Caco-2 (cell line): ENCODE measurements at places on chromosomes 16 and 17. TPM values are rescaled to one million over a fixed set of nuclear protein-coding genes. Genes with fewer than 3 reads are reported as not detected.

Gene CORO7
- total RNA-seq, result 23.1 and 33.4 TPM in 2 replicates

DNA sequence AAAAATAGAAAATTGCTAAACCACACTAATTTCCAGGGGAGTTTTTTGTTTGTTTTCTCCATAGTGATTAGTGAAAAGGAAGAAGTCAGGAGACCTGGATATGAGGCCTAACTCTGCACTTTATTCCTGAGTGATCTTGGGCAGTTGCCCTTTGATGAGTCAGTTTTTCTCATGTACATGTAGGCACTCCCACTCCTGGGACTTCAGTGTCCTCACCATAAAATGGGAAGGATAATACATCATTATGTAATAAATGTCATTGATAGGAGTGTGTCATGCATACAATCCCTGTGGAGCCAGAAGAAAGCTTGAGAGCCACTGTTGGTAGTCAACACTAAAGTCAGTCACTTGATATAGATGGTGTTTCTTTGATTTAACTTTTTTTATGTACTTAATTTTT is 32.5 kb downstream of the WIPF2 start:
- DNase-seq, result no peak

GRCh38 chr16:62709794-62710193 is 673.6 kb upstream of the CDH8 start:
- DNase-seq, result no peak

Gene KRTAP1-1
- not detected in 2 replicates for total RNA-seq

GRCh38 chr17:73340093-73340596 is 28.3 kb upstream of the CDC42EP4 start:
- no peak for DNase-seq

Gene GPR139
- not detected in 2 replicates for total RNA-seq

Gene TMED6
- total RNA-seq, result 2.4 TPM in 2 replicates

Gene MRPL28
- 82.4 and 91.2 TPM in 2 replicates for total RNA-seq

DNA sequence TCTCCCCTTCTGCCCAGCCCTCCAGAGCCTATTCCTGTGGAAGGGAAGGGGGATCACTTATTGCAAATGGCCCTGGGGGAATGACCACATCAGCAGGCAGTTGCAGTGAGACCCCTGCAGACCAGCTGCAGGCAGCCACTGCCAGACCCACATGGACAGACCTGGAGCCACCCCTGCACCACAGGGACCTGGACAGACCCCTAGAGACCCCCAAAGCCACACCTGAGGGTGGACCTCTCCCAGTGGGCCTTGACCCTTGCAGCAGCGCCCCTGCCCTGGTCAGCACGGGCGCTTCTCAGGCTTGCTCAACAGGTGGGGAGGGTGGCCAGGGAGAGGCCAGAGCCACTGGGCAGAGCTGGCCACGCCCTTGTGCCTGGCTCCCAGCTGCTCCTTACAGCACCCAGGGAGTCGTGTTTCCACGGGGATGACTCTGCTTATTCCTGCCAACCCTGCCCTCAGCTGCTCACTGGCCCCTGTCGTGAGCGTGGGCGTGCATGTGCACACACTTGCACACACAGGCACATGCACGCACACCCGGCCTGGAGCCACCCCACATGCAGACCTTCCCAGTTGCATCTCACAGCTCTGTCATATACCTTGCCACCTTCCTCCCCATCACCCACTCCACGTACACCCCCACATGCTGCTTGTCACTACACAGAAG is 1.3 kb upstream of the SCN4A start:
- DNase-seq, result no peak

- no peak for DNase-seq
These were observed at the start of gene ZPBP2 for GRCh38 chr17:39867880-39868553. Gene ZPBP2, plus strand, starts transcription at chr17:39868202. Its CDS starts 153 bp downstream, at chr17:39868355.

DNA sequence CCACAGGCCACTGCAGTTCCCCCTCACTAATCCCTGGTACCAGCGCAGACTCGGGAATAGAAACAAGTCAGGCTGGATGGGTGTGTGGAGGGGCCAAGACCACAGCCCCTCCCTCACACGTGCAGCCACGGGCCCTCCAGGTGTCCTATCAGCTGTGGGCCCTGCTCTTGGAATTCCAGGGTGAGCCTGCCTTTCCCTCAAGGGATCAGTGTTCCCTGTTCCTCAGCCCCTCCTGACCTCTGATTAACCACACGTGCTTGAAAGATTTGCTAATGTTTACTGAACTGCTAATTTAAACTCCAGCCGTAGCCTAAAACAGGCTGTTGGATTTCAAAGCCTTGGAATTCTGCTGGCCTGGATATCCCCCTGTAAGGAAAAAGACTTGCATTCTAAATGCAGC is 146.4 kb downstream of the SOCS1 start:
- DNase-seq, result no peak

DNA sequence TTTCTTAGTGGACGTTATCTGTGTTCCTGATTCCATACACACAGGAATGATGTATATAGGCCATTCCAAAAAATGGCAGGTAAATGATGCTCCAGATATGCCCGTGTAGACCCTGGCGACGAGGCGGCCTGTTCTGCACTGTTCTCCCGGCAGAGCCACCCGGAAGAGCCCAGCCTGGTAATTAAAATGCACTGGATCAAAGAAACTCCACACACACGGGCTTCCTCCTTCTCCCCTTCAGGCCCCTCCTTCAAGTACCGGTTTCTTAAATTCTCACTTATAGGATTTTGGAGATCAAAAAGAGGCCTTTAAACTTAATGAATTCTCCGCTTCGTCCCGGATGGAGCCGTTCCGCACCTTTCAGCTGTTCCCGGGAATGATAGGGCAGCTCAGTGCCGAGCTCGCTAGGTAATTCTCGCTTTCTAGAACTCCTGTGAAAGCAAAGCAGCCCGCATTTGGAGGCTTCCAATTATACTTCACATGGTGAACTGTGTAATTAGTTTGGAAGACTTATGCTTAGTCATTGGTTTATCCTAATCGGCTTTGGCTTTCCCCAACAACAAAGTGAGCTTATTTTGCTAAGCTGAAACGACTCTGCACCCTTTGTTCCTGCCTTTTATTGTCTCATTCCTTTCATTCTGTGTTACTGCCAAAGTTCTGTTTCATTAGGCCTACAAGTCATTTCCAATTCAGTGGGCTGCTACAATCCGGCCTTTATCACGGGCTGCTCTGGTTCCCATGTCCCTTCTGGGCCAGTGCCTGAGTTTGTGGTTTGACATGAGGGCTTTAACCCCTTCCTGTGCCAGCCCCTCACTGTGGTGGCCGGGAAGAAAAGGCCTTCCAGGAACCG is 150.0 kb downstream of the MSI2 start:
- DNase-seq, result no peak

DNA sequence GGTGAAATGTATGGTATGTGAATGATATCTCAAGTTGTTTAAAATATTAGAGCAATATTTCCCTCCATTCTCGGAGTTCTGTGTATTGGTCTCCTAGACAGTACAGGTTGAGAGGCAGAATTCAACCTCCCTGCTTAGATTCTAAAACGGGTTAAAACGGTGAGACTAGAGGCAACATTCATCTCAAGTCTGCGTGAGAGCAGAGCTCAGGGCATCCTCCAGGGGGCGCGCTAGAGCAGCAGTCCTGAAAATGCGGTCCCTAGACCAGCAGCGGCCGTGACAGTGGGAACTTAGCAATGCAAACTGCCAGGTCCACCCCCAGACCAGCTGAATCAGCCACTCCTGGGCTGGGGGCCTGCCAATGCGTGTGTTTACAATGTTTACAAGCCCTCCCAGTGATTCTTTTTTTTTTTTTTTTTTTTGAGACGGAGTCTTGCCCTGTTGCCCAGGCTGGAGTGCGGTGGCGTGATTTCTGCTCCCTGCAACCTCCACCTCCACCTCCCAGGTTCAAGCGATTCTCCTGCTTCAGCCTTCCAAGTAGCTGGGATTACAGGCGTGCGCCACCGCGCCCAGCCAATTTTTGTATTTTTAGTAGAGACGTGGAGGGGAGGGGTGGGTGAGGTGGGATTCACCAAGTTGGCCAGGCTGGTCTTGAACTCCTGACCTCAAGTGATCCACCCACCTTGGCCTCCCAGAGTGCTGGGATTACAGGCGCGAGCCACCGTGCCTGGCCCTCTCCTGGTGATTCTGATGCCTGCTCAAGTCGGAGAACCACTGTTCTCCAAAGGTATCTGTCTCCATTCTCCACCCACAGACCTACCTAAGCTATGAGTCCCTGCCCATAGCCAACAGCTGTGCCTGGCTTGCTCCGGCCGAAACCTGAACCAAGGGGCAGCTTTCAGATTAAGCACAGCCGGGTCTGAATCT is 24.2 kb downstream of the KLHL36 start:
- peak; percentile 81 for DNase-seq

- DNase-seq, result no peak
These were observed 34.6 kb upstream of the TAC4 start for GRCh38 chr17:49882434-49882833.

DNA sequence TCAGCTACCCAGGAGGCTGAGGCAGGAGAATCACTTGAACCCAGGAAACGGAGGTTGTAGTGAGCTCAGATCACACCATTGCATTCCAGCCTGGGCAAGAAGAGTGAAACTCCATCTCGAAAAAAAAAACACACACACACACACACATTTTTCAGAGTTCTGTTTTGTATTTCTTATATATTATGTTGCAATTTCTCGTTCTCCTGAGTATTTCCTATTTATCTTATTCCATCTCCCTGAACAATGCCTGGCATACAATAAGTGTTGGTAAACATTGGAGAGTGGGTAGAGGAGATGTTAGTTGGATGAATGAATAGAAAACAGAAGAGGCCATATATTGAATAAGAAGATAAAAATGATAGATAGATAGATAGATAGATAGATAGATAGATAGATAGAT is 167.8 kb upstream of the CDH5 start:
- DNase-seq, result no peak

DNA sequence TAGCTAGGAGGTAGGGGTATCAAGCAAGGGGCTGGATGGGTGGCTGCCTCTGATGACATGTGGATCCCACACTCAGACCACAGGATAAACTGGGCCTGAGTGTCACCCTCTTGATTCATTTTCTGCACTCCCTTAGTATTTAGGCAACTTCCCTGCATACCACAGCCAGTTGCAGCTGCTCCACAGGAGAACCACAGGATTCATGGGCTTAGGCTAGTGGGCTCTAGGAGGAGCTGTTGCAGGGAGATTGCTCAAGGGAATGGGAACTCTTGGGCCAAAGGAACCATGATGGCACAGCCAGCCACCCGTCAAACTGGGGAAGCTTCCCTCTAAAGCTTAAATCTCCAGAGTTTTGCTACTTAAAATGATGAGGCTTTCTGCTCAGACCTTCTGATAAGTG is 269.7 kb upstream of the ASIC2 start:
- no peak for DNase-seq

Gene SMIM22
- total RNA-seq, result not detected in 2 replicates

GRCh38 chr17:40366076-40366860 is 1.7 kb upstream of the GJD3 start:
- DNase-seq, result no peak

- DNase-seq, result no peak
These were observed 59.1 kb downstream of the SSH2 start for GRCh38 chr17:29870836-29871465.

- peak; percentile 68 for DNase-seq
These were observed 45.3 kb downstream of the REXO5 start for GRCh38 chr16:20851601-20852000.

Gene GJD3
- total RNA-seq, result not detected in 2 replicates

Gene MEIOC
- total RNA-seq, result not detected in 2 replicates

Gene MMP25
- 0.11 and 0.14 TPM in 2 replicates for total RNA-seq

Gene TAC4
- 10.8 and 17.1 TPM in 2 replicates for total RNA-seq

DNA sequence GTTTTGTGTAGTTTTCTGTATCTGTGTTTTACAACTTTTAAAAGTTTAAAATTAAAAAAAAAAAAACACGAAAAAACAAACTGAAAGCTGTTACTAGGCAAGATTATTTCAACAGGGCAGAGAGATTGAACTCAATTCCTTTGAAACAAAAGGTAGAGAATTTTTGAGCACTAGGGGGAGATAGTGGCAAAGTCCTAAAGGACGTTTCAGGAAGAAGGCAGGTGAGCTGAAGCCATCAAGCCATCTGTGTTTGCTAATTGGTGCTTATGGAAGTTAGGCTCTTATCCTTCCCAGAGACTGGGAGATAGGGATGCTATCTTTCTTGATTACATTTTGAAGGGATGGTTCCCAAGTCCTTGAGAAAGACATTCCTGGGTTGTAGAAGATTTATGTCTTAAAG is 70.6 kb upstream of the CLEC3A start:
- peak; percentile 65 for DNase-seq

- peak; percentile 65 for DNase-seq
These were observed 916 bp downstream of the PAGR1 start for GRCh38 chr16:29816694-29817441.

- DNase-seq, result no peak
These were observed 408.6 kb downstream of the SOX9 start for GRCh38 chr17:72529386-72529785.

Gene PMFBP1
- total RNA-seq, result 4.5 and 5.6 TPM in 2 replicates

GRCh38 chr16:61540216-61540615 is 496.0 kb downstream of the CDH8 start:
- DNase-seq, result no peak

DNA sequence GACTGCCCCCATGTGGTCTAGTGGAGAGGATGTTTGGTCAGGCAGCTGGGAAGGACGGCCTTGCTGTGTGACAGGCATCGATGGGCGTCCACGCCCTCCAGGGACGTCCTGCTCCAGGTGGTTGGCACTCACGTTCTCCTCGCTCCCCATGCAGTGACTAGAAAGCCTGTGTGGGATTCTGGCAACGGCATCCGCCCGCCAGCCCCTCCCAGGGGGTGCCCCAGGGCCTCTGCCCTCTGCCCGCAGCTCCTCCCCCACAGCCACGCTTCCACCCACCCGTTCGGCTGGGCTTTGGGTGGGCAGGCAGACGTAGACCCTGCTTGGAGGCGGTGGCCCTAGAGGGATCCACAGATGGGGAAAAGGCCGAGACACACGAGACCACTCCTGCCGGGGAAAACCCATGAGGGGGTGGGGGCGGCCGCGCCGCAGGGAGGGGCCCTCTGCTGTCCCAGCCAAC is 4.7 kb upstream of the IL17C start:
- DNase-seq, result peak; percentile 54

Gene CPNE7
- 40.4 and 50.0 TPM in 2 replicates for total RNA-seq

Gene MFSD6L
- not detected in 2 replicates for total RNA-seq

GRCh38 chr17:65984299-65984698 is 207.6 kb downstream of the CEP112 start:
- no peak for DNase-seq

DNA sequence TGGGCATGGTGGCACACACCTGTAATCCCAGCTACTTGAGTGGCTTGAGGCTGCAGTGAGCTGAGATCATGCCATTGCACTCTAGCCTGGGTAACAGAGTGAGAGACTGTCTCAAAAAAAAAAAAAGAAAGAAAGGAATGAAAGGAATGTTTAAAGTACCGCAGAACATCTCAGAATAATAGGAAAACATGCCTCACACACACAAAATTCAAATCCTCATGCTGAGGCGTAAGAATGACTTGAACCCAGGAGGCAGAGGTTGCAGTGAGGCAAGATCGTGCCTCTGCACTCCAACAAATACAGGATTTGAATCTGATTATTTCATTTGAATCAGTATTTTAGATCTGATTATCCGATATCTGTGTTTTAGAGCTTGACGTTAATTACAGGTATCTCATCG is 21.3 kb upstream of the GAA start:
- no peak for DNase-seq

- no peak for DNase-seq
These were observed 62.6 kb downstream of the KSR1 start for GRCh38 chr17:27518545-27519521.

- DNase-seq, result no peak
These were observed 276.2 kb upstream of the IRX5 start for GRCh38 chr16:54654429-54654828.

- no peak for DNase-seq
These were observed 19.1 kb downstream of the FAM83G start for GRCh38 chr17:18985475-18985874.
